Smooth muscle cell of the pulmonary artery (primary cell): ENCODE measurements at places on chromosomes 7 and 10. TPM values are rescaled to one million over a fixed set of nuclear protein-coding genes. Genes with fewer than 3 reads are reported as not detected.

Gene TET1
- total RNA-seq = 1.8 and 5.2 TPM in 2 replicates

Gene C7orf57
- not detected in 2 replicates for total RNA-seq

Gene NEBL
- total RNA-seq = 0.65 TPM in 1 of 2 replicates, not detected in the other

Gene FBXO24
- total RNA-seq = 0.13 and 0.20 TPM in 2 replicates

Gene CYREN
- total RNA-seq = 35.0 and 42.9 TPM in 2 replicates

Gene TMEM229A
- total RNA-seq = 0.07 and 0.39 TPM in 2 replicates

Gene GPRIN2
- total RNA-seq = 0.07 TPM in 1 of 2 replicates, not detected in the other

Gene CPXM2
- total RNA-seq = 114 and 160 TPM in 2 replicates

Gene CYP2C8
- total RNA-seq = 0.07 TPM in 1 of 2 replicates, not detected in the other

Gene CPN1
- not detected in 2 replicates for total RNA-seq

Gene FAM25C
- total RNA-seq = not detected in 2 replicates

Gene ZMIZ2
- 13.1 and 24.3 TPM in 2 replicates for total RNA-seq

Gene SUV39H2
- total RNA-seq = 6.4 and 10.0 TPM in 2 replicates
